Mesenchymal stem cell (in vitro differentiated cells and primary cell): ENCODE measurements at places on chromosomes 12 and 14.

- peak; percentile 93 for DNase-seq
These were observed 125.8 kb downstream of the NCOR2 start for GRCh38 chr12:124441443-124442194.

DNA sequence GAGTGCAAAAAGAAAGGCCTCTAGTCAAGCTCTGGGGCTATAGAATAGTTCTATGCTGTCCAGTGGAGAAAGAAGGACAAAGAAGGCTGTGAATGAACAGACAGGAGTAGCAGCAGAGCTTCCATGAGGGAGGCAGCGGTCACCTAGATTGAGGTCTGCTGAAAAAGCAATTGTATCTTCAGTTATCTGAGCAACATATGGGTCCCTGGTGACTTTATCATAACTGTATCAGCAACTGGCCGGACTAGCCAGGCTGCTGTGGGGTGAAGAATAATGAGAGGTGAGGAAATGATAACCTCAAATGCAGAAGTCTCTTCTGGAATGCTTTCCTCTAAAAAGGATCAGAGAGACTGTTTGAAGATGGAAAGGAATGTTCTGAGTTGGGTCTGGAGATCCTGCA, 971.3 kb upstream of the TMEM132C start:
- DNase-seq: no peak

GRCh38 chr12:116969615-116970585, 59.1 kb downstream of the FBXW8 start:
- DNase-seq: no peak

- DNase-seq: no peak
These were observed 134.1 kb upstream of the SLC35F4 start for GRCh38 chr14:57999979-58000378.

DNA sequence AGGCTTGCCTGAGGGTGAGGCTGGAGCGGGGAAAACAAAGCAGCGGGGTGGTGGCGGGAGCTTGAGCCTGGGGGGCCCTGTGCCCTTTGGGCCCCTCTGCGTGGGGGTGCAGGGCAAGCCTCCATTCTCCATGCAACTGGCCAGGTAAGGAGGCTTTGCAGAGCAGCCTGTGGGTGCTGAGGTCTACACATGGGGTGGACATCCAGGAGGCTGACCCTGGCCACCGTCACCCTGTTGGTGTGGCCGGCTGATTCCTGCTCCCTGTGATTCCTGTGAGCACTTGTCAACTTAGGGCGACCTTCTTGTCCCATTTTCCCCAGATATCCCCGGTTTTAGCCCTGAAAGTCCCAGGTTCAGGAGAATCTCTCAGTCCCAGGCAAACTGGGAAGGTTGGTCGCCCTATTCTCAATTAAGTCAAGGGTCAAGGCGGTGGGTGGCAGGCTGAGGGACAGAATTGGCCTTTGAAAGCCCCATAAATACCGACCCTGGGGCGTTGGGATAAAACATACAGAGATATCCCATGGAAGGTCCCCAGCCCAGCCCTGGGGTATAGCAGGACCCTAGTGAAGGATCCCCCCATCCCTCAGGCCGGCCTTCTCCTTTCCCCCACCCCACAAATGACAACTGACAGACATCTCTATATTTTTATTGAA, 70.5 kb downstream of the PRIMA1 start:
- DNase-seq: no peak

DNA sequence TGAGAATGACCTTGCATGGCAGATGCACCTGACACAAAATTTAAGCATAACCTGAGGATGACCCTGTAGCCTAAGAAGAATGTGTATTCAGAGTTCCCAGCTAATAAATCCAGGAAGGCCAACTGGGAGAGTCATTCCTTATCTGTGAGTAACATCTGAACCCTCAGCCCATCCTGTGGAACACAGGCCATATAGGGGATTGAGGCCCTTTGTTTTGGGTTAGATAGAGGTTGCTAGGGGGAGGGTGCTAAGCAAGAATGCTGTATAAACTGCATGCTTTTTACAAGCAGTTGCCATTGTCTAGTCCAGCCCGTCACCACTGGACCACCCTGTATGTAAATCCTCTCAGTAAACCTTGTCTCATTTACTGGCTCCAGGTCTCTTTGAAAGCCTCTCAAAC, 77.0 kb downstream of the BICD1 start:
- peak; percentile 11 for DNase-seq

- DNase-seq: no peak
These were observed 195.8 kb upstream of the DIO3 start for GRCh38 chr14:101365329-101366158.

- peak; percentile 92 for DNase-seq
These were observed 5.6 kb downstream of the CNIH1 start for GRCh38 chr14:54435500-54435981.

- no peak for DNase-seq
These were observed 35.1 kb downstream of the HNRNPC start for GRCh38 chr14:21234112-21234511.

GRCh38 chr12:75863533-75863932, 168.0 kb downstream of the PHLDA1 start:
- DNase-seq: no peak

GRCh38 chr14:77111021-77111420, 13.0 kb downstream of the CIPC start:
- DNase-seq: no peak

GRCh38 chr12:66978802-66979201, 290.4 kb upstream of the CAND1 start:
- no peak for DNase-seq

DNA sequence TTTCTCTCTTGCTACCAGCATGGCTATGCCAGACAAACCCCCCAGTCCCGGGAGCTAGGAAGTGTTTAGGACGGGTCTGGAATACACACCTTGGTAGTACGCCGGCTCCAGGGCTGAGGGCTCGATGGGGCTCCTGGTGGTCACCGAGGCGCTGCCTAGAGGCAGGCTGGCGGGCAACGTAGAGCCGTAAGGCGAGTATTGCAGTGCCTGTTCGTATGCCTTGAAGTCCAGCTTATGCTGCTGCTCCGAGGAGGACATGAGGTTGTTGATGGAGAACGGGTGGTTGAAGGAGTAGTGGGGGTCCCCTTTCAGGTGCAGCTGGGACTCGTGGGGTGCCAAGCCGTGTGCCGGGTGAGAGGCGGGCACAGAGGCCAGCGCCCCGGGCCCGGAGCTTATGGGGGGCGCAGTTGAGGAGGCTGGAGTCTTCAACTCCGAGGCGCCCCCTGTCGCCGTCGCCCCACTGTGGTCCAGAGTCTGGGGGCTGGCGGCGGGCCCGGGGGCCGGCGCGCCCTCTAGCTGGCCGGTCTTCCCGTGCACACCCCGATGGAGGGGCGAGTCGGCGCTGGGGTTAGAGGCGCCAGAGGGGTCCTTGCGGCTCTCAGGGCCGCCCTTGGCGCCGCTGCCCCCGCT, 3.6 kb downstream of the FOXA1 start:
- peak; percentile 25 for DNase-seq

DNA sequence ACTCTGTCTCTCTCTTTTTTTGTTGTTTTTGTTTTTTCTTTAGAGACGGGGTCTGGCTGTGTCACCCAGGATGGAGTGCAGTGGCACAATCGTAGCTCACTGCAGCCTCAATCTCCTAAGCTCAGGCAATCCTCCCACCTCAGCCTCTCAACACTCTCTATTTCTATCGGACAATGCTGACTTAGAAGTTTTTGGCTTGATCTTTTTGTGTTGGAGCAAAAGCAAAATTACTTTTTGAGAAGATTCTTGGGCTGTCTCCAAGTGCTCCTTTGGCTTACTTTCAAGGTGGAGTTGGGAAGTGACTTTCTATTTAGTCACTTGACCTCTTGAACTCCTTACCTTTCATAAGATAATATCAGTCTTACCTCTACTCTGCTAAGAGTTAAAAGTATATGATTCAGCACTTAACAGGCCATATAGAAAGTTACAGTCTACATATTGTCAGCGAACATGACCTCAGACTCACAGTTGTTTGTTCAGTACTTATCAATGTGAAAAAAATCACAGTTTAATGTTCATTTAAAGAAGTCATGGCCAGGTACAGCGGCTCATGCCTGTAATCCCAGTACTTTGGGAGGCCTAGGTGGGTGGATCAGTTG, 15.4 kb upstream of the MIA2 start:
- DNase-seq: no peak

GRCh38 chr14:54440476-54440872, 700 bp downstream of the CNIH1 start:
- DNase-seq: no peak

- no peak for DNase-seq
These were observed 33.5 kb downstream of the RNFT2 start for GRCh38 chr12:116771651-116772050.

GRCh38 chr14:77495334-77495733, 3.3 kb downstream of the ISM2 start:
- no peak for DNase-seq

DNA sequence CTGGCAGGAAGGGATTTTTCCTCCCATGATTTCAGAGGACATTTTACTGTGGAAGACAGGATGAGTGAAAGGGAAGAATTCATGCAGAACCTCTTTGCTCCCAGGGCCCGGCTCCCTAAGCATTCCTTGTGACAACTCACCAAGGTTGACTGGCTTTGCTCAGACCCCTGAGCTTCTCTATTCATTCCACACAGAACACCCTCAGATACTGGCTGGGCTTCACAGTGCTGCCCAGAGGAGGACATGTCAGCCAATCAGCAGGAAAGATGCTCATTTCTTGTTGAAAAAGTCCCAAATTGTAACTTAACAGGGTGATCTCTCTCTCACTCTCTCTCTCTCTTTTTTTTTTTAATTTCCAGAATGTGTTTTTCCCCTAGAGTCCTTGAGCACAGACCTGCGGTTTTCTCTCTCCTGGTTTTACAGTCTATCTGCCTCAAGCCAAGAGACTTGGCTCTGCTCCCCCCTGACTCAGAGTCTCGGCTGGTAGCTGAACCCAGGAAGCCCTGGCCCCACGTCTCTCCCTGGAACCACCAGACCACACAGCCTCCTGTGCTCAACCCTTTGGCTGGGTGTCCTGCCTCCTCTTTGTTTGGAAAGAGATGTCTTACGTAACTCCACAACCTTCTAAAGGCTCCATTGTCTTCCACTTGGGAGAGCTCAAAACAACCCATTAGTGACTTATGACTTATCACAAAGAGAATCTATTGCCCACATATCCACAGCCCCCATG, 43.9 kb downstream of the SSPN start:
- peak; percentile 30 for DNase-seq

- DNase-seq: no peak
These were observed 557 bp upstream of the FICD start for GRCh38 chr12:108514468-108514972.

- DNase-seq: peak; percentile 66
These were observed 18.5 kb upstream of the CISTR start for GRCh38 chr12:53770281-53770680.

DNA sequence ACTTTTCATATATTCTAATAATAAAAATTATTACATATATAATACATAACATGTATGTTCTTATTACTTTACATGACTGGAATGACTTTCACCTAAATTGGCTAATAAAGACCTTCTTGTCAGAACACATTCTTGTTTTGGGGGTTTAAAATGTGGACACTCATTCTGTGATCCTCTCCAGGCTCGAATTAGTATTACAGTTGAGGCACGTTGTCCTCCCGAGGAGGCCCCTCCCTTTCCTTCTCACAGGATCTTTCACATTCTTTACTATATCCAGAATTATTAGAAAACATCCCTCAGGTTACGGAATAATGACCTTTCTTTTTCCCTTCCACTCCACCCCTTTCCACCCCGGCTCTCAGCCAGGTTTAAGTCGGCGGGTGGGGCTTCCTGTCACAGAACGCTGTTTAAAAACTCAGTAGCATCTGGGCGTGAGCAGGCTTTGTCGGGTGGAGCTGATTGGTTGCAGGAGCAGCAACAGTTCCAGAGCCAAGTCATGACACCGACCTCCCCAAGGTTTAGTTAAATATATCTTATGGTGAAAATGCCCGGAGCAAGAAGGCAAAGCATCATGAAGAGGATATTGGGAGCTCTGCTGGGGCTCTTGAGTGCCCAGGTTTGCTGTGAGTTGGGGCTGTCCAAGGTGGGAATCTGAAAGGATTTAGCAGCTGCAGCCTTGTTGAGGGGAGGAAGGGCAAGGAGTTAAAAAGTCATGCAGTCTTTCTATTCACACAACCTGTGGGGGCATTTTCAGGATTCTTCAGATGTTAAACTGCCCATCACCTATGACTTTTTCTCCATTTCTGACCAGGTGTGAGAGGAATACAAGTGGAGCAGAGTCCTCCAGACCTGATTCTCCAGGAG, 396.7 kb upstream of the OR4E1 start:
- no peak for DNase-seq
